ENCODE measurements at places on chromosomes 6 and 20.

- no peak for DNase-seq
Measured at GRCh38 chr6:152404086-152404857, 232.9 kb downstream of the SYNE1 start.

GRCh38 chr20:23021541-23021940 lies 13.6 kb upstream of the SSTR4 start:
- no peak for DNase-seq

DNA sequence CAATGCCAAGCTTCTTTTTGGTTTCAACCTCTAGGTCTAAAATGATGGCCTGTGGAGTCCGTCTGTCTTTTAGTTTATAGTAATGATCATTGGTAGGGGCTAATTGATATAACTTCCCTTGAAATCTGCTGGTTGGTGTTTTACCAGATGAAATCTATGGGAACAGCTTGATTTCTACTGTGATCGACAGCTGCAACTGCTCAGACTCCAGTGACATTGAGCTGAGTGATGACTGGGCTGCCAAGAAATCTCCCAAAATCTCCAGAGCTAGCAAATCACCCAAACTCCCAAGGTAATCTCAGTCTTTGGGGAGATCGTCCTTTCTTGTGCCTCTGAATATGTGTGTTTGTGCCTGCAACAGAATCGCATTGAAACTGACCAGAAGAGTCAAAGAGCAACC lies 70.5 kb upstream of the TMEM181 start:
- no peak for DNase-seq

DNA sequence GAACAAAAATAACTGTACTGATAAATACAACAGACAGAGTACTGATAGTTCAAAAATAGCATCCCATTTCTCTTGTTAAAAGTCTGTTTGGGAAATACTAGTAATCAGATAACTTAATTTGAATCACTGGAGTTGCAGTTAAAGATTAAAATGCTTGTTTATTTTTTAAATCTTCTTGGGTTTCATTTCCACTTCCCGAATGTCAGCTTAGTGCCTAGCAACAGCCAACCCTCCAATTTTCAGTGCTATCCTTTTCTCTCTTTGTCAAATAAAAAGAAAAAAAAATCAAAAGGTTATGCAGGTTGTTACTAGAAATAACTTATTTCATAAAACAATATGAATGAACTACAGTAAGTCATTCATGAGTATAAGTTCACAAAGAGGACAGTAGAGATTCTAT lies 257.7 kb upstream of the STXBP5 start:
- DNase-seq = no peak

DNA sequence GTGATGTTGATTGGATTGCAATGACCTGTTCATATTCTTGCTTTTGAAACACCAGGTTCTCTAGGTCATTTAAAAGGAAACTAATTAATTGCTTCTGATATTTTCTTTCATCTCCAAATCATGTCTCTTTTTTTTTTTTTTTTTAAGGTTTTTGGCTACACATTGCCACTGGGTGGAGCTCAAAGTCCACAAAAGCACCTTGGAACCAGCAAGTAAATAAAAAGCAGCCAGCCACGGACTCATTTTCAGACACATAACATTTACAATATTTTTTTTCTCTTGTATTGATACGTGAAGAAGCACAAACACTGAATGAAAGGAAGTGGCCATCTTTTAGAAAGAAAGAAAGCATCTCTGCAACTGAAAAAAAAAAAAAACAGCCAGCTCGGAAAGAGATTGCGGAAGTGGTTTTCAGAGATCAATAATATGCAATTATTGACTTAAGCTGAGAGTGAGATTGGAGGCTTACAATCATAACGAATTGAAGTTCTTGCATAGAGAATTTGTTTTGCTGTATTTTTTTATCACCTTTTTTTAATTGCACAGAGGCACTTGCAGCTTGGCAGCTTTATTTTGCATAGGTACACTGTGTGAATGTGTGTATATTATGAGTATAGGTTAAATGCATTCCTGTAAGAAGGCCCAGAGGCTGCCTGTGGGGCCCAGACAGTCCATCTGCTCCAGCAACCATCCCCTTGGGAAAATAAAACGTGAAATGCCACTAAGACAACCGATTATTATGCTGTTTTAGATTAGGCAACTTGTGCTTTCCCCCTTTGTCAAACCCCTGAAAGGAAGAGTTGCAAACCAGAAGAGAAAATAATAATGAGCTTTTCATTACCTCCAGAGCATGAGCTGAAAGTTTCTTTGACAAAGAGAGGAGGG lies 28.2 kb downstream of the CGA start:
- peak; percentile 37 for DNase-seq

DNA sequence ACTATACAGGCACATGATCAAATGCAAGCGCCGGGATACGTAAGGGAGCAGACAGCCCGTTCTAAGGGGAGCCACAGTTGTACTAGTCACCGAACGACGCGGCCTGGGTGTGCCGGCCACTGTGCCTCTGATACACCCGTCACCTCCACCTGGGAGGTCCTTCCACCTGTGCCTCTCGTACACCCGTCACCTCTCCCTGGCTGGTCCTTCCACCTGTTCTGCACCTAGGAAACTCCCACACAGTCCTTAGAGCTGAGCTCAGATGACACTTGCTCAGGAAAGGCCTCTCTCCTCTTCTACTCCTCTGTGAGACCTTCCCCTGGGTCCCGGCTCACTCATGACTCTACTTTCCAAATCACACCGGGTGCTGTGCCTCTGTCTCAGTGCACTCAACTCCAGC lies 245.0 kb downstream of the TTLL2 start:
- no peak for DNase-seq

DNA sequence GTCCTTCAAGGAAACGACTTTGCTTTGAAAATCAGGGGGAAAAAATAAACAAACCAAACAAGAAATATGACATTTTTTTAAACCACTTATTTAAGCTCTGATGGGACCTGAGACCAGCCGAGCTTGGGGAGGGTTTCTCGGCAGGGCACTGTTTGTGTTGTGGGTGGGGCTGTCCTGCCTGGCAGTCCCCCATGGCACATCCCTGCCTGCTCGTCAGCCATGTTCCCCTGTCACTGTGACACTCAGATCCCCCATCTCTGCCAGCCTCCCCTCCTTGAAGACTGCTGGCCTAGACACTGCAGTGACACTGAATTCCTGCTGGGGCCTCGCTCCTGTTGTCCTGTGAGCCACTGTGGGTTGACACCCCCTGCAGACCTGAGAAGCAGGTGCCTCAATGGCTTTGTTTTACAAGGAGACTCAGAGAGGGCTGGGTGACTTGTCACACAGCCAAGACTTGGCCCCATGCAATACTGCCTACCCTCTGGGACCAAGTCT lies 95.1 kb upstream of the PTPN1 start:
- no peak for DNase-seq

DNA sequence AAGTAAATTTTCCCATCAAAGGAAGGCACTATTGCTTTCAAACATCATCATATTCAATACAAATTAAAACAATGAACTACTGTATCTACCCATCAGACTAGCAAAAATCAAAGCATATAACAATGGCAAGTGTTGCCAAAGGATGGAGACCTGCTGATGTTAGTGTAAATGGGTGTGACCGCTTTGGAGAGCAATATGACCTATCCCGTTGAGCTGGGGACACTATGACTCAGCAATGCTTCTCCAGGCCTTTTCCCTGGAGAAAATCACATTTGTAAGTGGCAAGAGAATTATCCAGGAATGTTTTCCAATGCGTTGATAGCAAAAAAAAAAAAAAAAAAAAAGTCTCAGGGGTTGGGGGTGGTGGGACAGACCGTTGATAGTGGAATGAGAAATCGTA lies 46.1 kb downstream of the PHACTR3 start:
- no peak for DNase-seq

- no peak for DNase-seq
Measured at GRCh38 chr6:144292372-144292771, 7.2 kb downstream of the UTRN start.

DNA sequence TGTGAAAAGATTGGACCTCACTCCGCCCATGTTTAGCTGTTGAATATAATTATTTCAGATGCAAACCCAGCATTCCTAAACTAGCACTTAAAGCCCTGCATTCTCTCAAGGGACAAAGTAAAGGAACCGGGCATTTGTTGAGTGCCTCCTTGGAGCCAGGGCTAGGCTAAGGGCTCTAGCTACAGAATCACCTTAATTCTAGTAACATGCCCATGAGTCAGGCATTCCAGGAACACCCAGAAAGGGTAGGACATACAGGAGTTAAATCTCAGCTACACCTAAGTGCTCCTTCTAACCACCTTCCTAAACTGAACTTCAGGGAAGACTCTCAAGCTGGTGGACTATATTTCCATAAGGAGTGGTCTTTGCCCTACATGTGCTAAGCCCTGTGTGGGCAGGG lies 89.4 kb downstream of the SLC24A3 start:
- DNase-seq = no peak

GRCh38 chr20:40698281-40698680 lies 9.2 kb upstream of the MAFB start:
- no peak for DNase-seq

- no peak for DNase-seq
Measured at GRCh38 chr20:48165401-48165685, 380.1 kb upstream of the SULF2 start.

Data from fibroblast of skin of left quadriceps (primary cell).